Ecto neural progenitor cell (in vitro differentiated cells): ENCODE measurements at places on chromosomes 6 and 20.

DNA sequence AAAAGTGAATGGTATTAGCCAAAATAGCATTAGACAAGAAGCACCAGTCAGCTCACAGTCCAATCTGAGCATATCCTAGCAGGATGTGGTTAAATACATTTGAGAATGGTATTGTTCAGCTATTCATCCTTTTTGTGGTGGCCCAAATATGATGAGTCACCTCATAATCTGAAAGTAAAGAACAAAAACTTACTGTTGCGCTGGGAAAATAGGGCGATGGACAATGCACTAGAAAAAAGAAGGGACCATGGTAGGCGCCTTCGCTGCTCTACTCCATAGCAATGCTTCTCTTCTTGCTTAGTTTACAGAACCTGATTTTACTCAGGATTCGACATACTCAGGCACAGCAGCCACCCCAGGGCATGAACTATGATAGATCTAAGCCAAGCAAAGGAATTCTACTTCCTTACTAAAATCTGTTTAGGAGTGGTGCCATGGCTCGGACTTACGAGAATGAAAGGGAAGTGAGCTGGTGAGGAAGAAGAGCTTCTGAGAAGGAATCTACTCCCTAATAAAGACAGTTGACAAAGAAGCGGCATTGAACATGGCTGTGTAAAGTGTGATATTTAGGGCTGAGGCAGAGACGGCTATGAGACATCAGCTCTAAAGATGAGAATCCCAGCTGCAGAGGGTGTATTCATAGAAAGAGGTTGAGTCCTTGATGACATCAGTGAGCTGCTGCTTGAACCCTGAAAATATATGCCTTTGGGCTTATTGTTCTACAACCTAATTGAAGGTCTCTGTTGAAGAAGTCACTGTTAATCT lies 16.6 kb upstream of the FBXO9 start:
- DNase-seq, result no peak

DNA sequence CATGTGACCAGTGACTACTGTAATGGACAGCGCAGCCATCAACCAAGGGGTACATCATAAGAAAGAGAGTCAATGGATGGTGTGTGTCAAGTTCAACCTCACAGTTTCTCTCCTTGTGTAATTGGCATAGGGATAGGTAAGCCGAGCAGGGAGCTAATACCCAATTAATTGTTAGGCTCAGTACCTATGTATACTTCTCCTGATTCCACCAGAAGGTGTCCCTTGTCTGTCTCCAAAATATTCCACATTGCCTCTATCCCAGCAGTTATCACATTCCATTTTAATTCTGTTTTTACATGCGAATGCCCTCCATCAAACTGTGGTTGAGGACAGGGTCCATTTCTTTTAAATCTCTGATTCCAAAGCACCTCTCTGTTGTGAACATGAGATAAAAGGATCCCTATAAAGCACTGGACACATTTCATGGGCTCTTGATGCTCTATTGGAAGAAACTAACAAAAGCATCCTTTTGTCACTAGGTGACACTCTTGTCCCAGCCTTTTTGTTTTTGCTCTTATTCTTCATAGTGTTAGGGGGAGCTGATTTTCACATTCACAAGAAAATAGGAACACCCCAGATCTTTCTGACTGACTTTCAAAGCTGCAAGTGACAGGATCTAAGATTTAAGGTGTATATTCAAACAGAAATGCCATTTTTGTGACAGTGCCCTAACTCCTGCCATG lies 38.9 kb downstream of the FBXO9 start:
- no peak for DNase-seq

- no peak for DNase-seq
Measured at GRCh38 chr6:16849280-16849987, 88.2 kb upstream of the ATXN1 start.

DNA sequence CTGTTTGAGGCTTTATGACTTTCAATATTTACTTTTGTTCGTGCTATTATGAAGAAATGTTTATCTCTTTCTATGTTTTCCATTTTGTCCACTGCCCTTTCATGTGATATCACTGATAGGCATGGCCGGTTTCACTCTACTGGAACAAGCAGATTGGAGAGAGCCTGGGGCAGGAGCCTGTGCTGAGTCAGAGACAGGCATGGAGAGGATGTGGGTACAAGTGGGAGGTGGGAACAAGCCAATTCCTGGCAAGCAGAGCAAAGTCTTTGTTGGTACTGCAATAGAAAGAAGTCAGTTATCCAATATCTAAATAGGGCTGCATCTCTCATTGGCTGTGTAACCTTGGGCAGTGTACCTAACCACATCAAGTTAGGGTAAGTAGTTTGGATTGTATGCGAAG lies 545.6 kb upstream of the MAP3K7 start:
- DNase-seq, result no peak

DNA sequence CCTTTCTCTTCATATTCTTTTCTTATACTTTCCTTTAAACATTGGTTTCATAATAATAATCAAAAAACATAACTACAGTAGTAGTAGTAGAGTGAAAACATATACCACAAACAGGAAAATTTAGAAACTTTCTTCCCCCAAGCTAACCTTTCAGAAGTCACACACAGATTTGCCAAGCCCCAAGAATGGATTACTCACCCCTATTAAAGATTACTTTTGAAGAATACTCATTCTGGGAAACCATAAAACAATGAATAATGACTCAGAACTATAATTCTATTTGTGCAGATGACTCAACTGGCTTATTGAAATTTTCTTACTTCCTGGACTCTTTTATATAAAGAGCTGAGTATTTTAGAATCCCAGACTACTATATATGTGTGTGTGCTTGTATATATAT lies 119.4 kb upstream of the GJE1 start:
- no peak for DNase-seq
